Astrocyte of the hippocampus (primary cell): ENCODE measurements at places on chromosomes 7 and 10.

GRCh38 chr7:83065714-83066113 is 97.0 kb downstream of the PCLO start:
- no peak for DNase-seq

- no peak for DNase-seq
These were observed 312.7 kb upstream of the SP8 start for GRCh38 chr7:21099432-21099831.

DNA sequence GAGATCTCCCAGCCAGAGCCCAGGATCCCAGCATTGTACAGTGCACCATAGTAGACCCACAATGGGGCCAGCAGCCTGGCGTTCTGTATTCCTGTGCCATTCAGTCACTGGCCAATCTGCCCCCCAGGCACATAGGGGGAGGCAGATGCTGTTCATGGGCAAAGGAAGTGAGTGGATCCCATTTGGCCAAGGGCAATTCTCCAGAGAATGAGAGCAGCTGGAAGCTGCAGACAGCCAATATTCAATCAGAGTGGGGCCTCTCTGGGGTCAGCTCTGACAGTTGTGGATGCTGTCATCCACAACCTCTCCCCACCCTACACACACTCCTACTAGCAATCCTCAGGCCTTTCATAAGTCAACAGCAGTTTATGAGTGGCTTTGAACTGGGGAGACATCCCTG is 17.5 kb downstream of the STEAP1B start:
- DNase-seq = no peak

GRCh38 chr7:35261476-35262285 is 7.8 kb upstream of the TBX20 start:
- peak; percentile 14 for DNase-seq

DNA sequence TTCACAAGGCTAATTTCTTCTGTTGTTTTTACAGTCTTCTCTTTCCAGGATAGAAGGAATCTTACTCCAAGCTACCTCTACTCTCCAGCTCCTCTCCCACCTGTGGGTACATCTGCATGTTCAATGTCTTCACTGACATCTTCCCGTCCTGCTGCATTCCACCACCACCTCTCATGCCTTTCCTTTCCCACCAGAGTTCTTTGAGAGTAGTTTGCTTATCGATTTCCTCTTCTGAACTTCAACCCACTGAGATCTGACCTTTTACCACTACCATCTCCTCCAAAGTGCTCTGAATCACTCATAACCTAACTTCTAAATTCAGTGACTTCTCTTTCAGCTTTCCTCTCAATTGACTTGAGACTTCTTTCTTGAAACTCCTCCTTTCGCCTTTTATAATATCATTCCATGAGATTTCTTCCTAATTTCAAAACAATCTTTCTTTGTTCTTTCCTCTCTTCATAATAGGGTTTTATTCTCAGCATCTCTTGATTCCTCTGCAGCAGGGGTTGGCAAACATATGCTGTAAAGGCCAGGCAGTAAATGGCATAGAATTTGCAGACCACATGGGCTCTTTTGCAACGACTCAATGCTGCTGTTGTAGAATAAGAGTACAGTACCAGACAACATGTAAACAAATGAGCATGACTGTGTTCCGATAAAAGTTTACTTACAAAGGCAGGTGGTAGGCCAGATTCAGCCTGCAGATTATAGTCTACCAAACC is 22.1 kb downstream of the ACSL5 start:
- DNase-seq = no peak

- peak; percentile 46 for DNase-seq
These were observed 128.5 kb downstream of the WDR11 start for GRCh38 chr10:120979435-120980278.

GRCh38 chr10:122852261-122852660 is 6.6 kb upstream of the CUZD1 start:
- peak; percentile 45 for DNase-seq

DNA sequence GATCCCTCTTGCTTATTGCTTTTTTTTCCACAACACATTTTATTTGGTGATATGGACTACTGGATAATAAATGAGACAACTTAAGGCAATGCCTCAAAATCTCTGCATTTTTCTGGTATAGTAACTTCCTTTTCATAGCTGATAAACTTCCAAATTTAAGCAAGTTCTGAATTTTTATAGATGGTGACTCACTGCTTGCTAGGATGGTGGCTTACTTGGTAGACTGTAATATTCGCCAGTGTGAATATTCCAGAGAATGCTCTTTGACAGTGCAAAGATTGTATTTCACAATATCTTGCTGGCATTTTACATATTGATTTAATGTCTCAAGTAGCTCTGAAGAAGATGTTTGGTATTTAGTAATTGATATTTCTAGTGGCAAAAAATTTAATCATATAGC is 472.4 kb downstream of the TFEC start:
- no peak for DNase-seq

GRCh38 chr10:79415736-79416577 is 29.5 kb downstream of the ZCCHC24 start:
- no peak for DNase-seq

DNA sequence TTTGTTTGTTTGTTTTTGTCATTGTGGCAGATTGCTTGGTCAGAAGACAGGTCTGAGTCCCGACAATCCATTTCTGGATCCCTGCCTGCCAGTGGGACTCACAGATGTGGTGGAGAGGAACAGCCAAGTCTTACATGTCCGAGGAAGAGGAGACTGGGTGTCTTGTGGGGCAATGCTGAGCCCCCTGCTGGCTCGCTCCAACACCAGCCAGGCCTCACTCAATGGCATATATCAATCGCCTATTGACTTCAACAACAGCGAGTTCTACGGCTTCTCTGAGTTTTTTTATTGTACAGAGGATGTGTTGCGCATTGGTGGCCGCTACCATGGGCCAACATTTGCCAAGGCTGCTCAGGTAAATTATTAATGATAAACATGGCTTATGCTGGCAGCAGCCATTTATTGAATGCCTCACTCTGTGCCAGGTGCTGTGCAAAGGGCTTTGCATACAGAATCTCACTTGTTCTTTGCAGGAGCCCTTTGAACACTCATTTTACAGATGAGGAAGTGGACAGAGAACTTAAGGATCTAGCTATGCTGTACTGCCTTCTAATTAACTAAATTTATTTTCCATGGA is 33.3 kb downstream of the COX15 start:
- DNase-seq = no peak

- no peak for DNase-seq
These were observed 47.6 kb downstream of the VOPP1 start for GRCh38 chr7:55524558-55525310.

DNA sequence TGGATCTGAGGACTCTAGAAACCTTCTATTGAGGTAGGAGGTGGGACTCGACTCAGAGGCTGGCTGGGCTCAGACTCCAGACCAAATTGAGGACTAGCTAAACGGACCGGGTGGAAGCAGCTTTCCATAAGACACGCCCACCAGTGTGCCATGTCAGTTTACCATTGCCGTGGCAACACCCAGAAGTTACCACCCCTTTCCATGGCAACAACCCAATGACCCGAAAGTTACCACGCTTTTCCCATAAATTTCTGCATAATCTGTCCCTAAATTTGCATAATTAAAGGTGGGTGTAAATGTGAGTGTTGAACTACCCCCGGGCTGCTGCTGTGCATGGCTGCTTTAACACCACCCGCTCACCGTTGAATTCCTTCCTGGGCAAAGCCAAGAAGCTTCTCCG is 58.9 kb downstream of the MICALL2 start:
- DNase-seq = no peak

DNA sequence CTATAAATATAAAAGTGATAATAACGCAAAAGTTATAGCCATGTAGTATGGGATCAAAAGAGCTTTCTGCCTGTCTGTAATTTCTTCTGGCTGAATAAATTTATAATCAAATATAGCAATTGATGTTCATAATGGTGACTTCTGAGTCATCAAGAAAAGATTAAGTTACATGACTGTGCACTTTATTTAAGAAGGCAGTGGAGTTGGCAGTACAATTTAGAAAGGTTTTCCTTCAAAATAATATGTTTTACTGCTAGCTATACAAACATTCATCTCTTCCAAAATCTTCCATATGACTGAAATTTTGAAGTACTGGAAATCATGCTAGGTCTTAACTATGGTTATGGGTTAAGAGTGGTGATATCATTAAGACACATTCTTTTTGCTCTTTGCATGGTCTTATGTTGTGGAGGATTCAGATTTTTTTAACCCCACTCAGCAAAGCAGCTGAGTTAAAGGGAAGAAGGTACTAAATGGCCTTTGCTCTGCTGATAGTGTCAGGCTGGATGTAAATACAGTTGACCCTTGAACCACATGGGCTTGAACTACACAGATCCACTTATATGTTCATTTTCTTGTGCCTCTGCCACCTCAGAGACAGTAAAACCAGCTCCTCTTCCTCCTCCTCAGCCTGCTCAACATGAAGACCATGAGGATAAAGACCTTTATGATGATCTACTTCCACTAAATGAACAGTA is 323.6 kb downstream of the BBS9 start:
- no peak for DNase-seq

GRCh38 chr7:96188591-96188991 is 133.3 kb downstream of the SLC25A13 start:
- DNase-seq = peak; percentile 13

DNA sequence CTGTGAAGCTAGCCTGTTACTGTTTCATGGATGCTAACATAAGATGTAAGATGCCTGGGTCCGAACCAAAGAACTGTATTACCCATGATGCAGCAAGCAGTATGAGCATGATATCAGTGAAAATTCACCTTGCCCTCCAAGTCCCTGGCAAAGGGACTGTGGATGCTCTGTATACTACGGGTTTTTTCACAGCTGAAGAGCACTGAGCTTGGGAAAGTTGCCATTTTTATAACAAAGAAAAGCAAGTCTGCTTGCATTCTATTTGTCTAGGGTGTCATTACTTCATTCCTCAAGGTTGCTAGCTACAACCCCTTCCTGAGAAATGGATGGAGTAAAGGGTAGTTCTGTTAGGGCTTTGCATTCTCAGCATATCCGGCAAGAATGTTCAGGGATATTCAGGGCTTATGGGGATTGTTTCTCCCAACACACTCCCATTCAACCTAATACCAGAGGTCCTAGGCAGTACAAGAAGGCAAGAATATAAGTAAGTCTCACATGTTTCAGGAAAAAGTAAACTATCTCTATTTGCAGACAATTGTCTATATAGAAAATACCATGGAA is 5.1 kb upstream of the GPR22 start:
- no peak for DNase-seq

GRCh38 chr10:29205787-29206186 is 83.1 kb upstream of the LYZL1 start:
- DNase-seq = no peak

- peak; percentile 97 for DNase-seq
These were observed 186.2 kb downstream of the REEP3 start for GRCh38 chr10:63707254-63707910.

- peak; percentile 9 for DNase-seq
These were observed 50.4 kb downstream of the ARMC3 start for GRCh38 chr10:22978287-22978686.

DNA sequence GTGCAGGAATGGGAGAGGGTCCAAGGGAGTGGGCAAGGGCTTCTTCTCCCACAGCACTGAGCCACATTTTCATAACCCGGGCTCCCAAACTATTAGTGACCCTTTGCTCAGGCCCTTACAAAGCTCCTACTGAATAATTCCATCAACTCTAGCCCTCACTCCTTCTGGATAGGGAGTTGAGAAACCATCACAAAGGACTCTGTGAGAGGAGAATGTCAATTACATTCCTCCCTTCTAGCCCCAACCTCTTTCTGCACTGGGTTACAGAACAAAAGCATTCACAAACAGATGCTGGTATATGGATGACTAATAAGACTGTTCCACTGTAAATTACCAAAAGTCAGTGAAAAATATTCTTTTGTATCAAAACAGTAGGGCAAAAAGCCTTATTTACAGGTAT is 203.7 kb downstream of the SORCS1 start:
- DNase-seq = no peak

DNA sequence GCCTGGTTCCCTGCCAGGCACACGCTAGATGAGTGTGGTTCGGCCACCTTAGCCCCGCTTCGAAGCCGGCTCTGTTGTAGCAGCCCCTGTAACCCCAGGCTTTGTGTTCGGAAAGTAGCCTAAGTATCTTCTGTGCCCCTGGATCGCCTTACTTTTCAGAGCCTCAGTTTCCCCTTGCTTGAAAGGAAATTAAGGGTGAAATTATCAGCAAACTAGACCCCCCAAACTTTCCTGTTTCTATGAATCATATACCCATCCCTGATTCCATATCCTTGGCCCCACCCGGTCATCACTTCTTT is 312 bp downstream of the PDCD11 start:
- DNase-seq = no peak

DNA sequence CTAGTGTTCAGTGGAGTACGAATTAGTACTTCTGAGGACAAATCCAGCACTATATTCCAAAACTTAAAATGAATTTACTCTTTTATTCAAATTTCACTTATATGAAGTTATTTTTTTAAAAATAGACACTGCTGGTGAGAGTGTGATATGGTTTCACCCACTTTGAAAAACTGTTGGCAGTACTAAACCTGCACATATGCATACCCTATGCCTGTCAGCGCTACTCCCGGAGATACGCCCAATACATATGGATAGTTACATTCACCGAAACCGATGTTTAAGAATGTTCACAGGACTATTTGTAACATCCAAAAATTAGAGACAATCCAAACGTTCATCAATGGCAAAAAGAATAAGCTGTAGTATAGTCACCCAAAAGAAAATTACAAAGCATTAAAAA is 69.6 kb downstream of the UBE2H start:
- no peak for DNase-seq

- DNase-seq = no peak
These were observed 30.4 kb downstream of the CROT start for GRCh38 chr7:87375662-87376435.

- no peak for DNase-seq
These were observed 27.7 kb downstream of the PHTF2 start for GRCh38 chr7:77826300-77826699.

- peak; percentile 70 for DNase-seq
These were observed 379.7 kb upstream of the ZMIZ1 start for GRCh38 chr10:78688901-78689583.

DNA sequence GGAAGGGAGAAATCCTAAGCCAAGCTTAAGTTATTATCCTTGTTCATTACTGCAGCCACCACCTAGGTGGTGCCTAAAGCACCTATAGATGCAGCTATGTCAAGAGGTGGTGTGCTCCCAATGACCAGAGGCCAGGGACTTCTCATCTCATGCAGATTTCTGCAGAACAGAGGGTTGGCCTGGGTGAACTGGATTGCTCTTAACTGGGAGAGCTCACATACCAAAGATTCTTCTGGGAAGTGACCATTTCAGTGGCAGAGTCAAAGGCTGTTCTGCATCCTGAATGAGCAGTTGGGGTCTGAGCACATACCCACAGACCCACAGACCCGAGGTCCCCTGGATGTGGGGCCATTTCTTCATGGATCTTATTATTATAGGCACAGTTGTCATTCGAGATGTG is 2.1 kb upstream of the CRHR2 start:
- DNase-seq = peak; percentile 42

GRCh38 chr10:110389255-110389654 is 84.5 kb upstream of the SMNDC1 start:
- no peak for DNase-seq
